ENCODE measurements at places on chromosomes 11 and 22.

DNA sequence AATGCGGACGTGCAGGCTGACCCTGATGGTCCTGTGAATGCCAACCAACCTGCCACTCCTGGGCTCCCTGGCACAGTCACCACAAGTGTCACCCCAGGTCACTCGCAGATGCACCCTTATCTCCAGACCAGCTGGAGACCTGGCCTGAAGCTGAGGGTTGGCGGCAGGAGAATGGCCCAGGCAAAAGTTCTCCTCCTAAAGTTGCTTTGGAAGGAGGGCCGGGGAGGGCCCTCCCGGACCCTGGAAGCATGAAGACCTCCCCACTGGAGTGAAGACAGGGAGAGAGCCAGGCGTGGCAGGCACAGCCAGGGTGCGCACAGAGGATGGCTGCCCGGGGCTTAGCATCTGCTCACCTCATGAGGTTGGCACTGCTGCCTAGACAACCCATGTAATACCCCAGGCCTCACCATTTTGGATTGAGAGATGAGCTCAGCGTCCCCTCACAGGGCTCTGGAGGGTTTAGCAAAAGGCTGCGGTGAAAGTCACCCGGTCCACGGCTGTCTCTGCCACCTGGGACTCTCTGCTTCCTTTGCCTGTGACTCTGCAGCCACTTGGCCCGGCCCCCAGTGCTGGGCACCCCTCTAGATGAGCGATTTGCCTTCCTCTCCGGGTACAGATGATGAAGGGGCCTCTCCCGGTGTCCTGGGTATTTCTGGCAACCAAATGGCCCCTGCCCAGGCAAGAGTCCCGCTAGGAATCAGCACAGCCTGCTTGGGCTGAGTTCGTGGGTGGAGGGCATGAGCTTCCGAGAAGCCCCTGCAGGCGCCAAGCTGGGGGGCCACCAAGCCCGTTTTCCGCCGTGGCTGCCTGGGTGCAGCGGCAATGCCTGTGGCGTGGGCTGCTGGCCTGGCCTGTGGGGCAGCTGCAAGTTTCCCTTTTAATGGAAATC, 48.3 kb upstream of the SEPTIN5 start:
- no peak for DNase-seq

GRCh38 chr11:113281052-113281725, 33.2 kb upstream of the TTC12 start:
- no peak for DNase-seq

GRCh38 chr11:17992916-17993315, 19.9 kb downstream of the SERGEF start:
- peak; percentile 78 for DNase-seq

- no peak for DNase-seq
Measured at GRCh38 chr22:37101311-37102066, 8.0 kb downstream of the TMPRSS6 start.

- no peak for DNase-seq
Measured at GRCh38 chr11:13450832-13451397, 12.1 kb downstream of the BTBD10 start.

DNA sequence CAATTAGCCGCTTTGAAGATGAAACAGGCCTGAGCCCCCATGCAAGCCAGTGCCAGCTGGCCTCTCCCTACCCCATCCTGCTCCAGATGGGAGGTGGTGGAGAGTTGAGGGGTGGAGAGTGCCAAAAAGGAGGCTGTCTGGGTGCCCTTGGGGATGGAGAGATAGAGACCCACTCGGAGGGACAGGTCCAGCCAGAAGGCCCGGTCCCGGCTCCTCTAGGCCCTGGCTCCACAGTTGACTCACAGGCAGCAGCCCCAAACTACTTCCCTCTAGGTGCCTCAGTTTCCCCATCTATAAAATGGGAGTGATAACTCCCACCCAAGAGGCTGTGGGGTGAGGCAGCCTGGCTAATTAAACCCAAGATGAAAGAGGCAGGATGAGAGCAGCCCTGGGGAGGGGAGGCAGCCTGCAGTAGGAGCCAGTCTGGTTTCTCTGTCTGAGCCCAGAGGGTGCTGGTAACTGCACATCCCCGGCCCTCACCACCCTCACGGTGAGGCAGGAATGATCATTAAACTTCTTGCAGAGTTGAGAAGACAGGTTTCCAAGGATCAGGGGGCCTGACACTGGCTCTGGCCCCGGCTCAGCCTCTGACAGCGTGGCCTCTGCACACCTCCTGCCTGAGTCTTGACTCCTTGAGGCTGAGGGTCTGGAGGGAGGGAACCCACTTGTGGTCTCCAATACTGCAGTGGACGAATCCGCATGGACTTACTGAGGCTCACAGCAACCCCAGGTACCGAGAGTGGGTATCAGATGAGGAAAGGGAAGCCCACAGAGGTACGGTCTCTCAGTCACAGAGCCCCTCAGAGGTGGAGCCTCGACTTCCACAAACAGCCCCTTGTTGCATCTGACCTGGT, 1.4 kb upstream of the AP5B1 start:
- no peak for DNase-seq

DNA sequence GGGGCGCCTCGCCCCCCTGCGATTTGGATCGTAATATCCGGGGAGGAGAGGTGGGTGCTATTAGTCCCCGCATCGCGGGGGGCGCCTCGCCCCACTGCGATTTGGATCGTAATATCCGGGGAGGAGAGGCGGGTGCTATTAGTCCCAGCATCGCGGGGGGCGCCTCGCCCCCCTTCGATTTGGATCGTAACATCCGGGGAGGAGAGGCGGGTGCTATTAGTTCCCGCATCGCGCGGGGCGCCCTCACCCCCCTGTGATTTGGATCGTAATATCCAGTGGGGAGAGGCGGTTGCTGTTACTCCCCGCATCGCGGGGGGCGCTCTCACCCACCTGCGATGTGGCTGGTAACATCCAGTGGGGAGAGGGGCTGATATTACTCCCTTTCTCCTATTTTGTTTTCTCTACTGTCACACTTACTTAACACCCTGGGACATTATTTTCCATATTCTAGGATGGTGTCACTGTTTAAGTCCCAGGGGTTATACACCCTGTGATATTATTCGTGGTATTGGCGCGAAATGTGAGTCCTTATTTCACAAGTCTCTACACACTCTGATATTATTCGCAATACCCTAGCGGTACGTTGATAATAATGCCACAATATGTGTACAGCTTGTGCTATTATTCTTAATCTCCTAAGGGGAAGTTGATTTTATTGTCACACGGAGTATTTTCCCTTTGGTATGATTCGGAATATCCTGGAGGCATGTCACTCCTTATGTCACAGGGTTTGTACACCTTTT, 57.8 kb upstream of the ALDH3B2 start:
- no peak for DNase-seq

- no peak for DNase-seq
Measured at GRCh38 chr11:77140231-77140851, 12.3 kb downstream of the MYO7A start.

DNA sequence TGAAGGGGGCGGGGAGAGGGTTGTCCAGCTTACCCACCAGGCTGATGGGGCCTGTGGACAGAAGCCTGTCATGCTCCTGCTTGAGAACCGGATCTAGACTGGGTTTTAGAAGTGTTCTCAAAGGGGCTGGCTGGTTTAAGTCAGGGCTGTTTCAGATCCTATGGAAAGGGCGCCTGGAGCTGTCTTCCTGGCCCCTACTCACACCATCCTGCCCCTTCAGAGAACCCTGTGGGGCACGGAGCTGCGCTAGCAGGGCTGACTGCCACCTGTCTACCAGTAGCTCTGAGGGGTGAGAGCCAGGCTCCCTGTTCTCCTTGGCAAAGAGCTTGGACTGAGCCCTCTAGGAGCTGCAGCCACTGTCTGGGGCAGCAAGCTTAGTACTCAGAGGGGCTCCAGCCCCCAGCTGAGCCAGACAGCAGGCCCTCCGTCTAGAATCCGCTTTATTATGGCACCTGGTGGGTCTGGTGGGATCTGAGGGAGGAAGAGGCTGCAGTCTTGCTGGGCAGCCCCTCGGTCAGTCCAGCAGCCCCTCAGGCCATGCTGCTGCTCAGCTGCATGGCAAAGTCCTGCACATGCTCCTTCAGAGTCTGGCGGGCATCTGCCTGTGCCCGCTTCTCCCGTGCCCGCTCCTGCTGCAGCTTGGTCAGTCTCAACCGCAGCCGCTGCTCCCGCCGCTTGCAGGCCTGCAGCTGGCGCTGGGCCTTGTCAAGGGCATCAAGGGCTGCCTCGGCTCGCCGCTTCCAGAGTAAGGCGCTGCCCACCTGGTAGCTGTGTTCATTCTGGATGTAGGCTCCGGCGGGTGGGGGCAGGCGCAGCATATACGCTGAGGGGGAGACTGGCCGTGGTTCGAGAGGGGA, 2.3 kb downstream of the THAP7 start:
- DNase-seq = no peak
